ENCODE measurements at places on chromosomes 2 and 18.

GRCh38 chr2:142724713-142725349 lies 152.6 kb upstream of the KYNU start:
- no peak for DNase-seq

DNA sequence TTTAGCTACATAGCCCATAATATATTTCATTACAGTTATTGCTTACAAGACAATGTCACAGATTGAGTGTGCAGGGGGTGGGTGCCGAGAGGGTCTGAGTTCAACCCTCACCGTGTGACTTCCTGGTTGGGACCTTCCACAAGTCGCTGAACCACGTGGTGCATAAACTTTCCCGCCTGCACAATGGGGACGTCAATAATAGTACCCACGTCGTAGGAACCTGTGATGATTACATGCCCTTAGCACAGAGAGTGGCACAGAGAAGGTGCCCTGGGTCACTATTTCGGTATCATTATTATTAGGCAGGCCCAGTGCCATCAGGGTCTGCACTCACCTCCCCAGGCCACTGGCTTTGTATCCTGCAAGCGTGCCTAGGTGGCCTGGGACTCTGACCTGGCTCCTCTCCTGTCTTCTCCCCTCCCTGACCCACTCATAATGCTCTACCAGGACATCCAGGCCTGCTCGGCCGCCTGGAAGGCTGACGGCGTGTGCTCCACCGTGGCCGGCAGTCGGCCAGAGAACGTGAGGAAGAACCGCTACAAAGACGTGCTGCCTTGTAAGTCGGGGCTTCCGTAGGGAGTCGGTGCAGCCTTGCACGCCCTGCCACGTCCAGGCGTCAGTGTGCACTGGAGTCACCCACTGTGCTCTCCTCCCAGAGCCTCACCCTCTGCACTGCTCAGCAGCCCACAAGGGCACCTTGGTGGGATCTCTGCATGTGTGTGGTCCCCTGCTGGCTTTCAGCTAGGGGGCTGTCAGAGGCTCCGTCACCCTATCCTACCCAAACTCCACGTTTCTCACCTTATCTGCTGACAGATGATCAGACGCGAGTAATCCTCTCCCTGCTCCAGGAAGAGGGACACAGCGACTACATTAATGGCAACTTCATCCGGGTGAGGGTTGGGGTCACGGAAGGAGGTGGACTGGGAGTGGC lies 2.8 kb downstream of the PTPN18 start:
- DNase-seq, result no peak

GRCh38 chr2:1804351-1804771 lies 60.0 kb upstream of the PXDN start:
- no peak for DNase-seq

DNA sequence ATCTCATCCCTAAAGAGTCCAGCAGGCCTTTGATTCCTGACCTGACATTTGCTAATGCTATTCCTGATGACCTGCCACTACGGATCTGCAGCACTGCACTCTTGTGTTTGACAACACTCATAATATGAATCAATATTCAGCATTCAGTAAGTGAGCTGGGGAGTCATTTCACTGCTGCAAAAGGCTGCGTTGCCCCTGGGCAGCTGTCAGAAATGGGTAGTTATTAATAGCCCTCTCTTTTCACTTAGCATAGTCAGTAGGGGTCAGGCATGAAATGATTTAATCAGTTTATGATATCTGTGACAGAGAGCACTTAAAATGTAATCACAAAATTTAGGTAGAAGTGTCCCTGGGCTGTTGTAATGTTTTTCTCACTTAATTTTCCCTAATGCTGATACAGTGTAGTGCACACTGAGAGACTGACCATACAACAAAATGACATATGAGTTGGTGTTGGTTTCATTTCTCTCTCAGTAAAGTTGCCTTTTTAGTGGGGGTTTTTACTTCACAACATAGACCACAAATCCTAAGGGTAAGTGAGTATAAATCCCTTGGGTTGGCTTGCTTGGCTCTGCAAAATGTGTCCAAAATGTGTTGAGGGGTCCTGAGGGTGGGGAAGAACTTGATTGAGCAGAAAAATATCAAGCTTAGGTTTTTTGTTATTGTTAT lies 184.8 kb downstream of the CAMKMT start:
- no peak for DNase-seq

DNA sequence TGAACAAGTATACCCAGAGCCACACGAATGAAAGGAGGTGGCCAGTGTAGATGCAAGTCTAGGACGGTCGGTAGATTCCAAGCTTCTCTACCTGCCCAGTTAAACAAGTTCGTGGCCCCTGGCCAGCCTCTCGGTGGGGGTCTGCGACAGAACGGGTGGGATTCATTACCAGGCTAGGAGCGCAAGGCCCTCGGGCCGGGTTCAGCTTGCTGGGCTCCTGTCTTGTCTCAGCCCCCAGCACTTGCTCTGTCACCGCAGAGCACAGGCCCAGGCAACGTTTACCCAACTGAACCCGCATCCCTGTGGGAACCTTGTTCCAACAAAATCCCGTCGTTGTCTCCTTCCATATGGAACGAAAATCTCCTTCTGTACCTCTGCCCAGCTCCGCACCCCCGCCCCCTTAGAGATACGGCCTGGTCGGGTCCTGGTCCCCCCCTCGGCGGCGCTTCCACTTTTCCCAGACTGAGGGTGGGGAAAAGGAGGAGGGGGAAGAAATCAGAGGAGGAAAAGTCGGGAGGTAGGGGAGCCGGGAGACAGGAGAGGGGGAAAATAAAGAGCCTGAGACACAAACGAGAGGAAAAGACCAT lies 1.9 kb upstream of the EMX1 start:
- DNase-seq, result no peak

DNA sequence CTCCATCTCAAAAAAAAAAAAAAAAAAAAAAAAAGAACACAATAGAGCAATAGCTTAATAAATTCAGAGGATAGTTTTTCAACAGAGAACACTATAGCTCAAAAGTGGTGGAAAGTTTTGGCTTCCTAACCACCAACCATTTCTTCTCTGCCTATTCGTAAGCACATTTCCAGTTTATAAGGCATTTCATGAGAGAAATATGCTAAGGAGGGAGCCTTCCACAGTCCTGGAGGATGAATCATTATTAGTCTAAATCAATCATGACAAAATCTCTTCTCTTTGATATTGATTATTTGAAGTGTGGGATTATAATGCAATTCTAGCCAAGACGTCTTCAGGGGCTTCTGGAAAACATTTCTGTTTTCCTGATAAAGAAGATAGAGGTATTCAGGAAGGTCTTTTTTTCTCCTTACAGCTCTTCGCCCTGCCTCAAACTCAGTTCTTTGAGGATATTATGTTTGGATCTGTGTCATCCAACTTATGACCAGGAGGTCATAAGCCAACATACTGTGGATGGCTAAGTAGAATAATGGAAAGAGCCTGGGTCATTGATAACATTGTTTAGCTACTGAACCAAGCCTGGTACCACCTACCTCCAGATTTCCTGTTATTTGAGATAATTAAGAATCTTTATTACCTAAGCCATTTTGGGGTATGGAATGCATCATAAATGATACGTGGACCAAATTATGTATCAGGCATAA lies 207.3 kb downstream of the TRIB2 start:
- no peak for DNase-seq

Data from activated CD4-positive, alpha-beta T cell treated with anti-CD3 and anti-CD28 coated beads, Interleukin-2, Interleukin-6, amounts not matched to agents 100 ng/mL and 50 ng/mL, durations not matched to agents 16 hours and 8 hours (primary cell).